ENCODE measurements at places on chromosomes 7 and 10.

DNA sequence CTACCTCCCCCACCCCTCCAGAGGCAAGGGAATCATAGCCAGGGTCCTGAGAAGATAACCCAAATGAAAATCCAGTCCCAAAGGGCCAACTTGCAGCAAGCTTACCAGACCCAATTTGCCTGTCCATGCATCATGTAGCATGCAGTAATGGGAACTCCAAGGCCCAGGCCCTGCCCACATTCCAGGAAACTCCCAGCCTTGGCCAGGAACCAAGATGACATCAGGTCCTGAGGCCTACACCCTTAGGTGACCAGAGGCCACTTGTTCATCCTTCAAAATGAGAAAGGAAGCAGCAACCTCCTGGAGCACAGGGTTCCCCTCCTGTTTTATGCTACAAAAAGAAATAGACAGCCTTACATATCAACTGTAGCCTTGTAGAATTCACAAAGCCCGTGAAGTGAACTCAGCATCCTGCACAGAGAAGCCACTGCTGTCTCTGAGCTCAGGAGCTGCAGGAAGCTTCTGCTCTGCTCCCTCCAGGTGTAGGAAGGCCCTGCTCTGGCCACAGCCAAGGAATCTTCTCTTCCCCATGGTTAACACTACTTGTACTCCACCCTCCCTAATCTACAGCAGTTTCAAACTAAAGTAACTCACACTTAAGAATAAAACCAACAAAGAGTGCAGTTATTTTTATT is 30.3 kb upstream of the GRB10 start:
- DNase-seq: no peak

- no peak for DNase-seq
Observed at GRCh38 chr7:39700165-39700564, 76.8 kb downstream of the RALA start.

DNA sequence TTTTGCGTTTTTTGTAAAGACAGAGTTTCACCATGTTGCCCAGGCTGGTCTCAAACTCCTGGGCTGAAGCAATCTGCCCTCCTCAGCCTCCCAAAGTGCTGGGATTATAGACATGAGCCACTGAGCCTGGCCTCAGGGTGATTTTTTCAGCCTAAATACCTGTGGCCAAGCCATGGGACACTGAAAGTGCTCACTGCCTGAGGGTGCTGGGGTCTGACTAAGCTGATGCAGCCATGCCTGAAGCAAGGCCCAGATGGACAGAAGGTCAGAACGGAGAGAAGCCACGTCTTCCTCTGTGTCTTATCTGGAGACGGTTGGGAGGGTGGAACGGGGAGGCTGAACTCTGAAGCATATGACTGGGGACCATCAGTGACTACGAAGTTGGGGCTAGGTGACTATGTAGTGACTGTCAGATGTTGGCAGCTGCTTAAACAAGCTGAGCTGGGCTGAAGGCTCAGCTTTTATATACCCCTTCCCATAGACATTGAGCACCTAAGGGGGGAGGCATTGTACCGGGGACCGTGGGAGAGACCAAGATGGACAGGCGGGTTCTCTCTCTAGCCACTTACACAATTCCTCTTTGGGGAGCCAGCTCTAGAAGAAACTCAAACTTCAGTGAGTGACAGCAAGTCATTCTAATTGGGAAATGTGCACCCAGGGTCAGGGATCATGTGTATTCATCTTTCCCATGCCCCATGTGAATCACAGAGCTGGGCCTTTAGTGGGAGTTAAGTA is 73.3 kb upstream of the HABP2 start:
- DNase-seq: no peak

DNA sequence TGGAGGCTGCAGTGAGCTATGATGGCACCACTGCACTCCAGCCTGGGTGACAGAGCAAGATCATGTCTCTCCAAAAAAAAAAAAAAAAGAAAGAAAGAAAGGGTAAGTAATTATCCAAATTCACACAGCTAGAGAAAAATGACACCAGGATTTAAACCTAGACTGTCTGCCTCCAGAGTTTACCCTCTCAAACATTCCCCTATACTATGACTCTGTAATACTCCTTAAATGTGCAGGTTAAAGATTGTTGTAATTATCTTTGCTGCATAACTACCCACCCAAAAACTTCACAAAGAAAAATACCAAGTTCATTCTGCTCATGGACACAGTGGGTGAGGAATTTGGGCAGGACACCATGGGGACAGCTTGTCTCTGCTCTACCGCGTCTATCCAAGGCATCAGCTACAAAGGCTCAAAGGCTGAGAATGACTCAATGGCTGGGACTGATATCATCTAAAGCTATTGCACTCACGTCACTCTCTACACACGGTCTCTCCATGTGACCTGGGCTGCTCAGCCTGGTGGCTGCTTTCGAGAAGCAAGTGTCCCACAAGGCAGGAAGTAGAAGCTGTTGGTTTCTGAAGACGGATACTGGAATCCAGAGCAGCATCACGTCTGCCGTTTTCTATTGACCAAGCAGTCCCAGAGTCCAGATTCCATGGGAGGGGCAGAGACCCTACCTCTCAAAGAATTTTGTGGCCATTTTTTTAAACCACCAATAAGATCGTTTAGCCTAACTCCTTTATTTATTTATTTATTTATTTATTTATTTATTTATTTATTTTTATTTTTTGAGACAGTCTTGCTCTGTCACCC is 185.7 kb upstream of the AUTS2 start:
- no peak for DNase-seq

- peak; percentile 44 for DNase-seq
Observed at GRCh38 chr7:143299840-143300239, 11.7 kb downstream of the CASP2 start.

GRCh38 chr7:84637568-84638338 is 443.2 kb upstream of the SEMA3A start:
- no peak for DNase-seq

DNA sequence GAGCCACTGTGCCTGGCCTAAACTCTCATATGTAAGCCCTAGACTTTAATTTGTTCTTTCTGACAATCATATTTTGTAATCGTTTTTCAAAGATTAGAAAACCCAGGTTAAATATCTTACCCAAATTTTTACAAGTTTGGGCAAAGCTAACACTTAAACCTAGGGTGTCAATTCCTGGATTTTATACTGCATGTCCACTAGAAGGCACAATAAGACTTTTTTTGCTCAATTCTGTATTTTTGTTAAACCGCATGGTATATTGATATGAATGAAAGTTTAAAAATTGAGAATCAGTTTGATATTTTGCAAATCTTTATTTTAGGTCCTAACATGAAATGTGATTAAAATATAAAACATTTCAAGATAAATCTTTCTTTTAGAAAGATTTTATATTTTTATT is 29.3 kb downstream of the DYNC2I1 start:
- DNase-seq: no peak

DNA sequence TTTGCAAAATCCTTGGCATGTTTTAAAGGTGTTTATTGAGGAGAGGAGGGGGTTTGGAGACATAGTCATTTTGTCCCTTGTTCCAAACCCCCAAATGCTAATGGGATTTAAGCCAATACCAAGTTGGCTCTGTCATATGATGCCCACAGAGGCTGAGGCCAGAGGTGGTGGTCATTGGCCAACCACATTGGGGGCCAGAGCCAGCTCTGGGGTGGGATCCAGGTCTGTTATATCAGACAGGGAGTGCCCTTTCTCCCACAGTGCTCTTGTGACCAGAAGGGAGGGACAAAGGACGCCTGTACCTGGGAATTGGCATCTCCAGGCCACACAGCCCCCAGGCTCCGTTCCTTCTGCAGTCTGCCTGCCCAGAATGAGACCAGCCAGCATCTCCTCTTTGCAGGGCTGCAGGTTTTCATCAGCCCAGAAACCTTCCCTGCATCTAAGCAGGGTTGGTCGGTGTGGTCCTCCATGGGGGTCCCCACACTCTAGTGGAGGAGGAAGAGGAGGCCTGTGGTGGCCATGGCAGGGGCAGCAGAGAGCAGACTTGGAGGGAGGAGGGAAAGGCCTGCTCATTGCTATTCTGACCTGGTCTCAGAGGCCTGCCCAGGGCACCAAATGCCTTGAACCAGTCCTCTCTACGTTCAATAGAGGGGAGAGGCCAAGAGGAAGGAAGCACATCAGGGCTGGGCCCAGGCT is 17.9 kb downstream of the ADCYAP1R1 start:
- no peak for DNase-seq

GRCh38 chr7:134444198-134444960 is 14.5 kb downstream of the AKR1B1 start:
- no peak for DNase-seq
